ENCODE measurements at places on chromosomes 4 and X.

- no peak for DNase-seq
These were observed 72.5 kb upstream of the EMCN start for GRCh38 chr4:100590325-100590724.

- no peak for DNase-seq
These were observed 110.6 kb upstream of the LIMCH1 start for GRCh38 chr4:41427306-41427882.

- no peak for DNase-seq
These were observed 264.6 kb downstream of the SNCA start for GRCh38 chr4:89572224-89572858.

DNA sequence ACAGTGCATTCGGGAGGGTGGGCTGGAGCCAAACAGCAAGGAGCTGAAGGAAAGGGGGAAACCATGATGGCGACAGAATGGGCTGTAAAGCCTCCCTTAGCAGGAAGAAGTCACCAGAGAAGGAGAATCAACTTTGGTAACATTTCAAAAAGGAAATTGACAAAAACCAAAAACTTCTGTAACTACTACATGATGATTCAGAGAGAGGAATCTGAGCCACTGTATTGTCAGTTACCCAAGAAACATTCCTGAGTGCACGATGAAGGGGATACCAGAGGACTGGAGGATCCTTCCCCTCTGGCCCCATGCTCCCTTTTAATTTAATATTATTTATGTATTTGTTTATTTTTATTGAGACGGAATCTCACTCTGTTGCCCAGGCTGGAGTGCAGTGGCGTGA, 26.3 kb downstream of the PDHA1 start:
- DNase-seq: no peak

DNA sequence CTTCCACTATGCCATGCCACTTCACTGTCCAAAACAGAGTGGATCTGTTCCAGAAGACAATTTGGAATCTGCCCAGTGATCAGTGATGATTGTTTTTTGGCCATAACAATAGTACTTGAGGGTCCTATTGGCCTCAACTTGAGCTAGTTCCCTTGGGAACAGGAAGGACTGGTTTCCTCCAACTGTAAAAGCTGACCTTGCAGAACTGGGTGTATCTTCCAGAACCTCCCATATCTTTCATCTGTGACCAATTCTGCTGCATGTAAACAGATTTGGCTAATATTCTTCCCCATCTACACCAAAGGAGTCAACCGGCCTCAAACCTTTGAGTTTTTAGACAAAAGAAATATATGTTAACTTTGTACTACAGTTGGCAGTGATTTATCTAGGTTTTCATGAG, 165.1 kb upstream of the TRPC5 start:
- no peak for DNase-seq

DNA sequence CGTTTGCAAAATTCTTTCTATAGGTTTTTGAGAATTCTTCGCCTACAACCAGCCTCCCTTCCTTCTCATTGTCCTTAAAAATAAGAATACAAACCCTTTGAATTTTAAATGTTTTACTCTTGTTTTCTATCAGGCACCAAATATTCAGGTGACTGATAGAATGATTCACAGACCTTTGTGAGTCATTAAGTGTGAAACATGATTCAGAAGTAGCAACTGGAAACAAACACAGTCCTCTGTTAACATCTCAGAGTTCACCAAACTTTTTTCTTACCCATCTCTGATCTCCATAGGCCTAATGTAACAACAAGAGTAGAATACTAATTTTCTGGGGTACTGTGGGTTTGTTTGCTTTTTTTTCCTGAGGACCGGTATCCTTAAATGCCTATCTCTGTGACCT, 63.4 kb upstream of the MAB21L2 start:
- DNase-seq: no peak

DNA sequence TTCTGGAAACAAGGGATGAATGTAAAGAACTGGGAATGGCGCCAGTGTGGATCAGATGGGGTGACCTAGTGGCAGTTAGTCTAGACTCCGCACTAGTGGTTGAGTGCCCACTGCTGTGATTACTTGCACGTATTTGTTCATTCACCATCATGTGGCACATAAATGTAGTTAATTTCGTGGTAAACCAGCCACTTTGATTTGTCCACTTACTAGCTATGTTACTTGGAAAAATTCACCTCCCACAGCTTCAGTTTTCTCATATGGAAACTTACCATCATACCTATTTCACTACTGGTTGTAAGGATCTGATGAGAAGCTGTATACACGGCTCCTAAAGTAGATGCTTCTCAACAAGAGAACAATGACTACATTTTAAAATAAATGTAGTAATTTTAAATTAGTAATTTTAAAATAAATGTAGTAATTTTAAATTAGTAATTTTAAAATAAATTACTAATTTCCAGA, 394 bp upstream of the DYNLT3 start:
- no peak for DNase-seq

DNA sequence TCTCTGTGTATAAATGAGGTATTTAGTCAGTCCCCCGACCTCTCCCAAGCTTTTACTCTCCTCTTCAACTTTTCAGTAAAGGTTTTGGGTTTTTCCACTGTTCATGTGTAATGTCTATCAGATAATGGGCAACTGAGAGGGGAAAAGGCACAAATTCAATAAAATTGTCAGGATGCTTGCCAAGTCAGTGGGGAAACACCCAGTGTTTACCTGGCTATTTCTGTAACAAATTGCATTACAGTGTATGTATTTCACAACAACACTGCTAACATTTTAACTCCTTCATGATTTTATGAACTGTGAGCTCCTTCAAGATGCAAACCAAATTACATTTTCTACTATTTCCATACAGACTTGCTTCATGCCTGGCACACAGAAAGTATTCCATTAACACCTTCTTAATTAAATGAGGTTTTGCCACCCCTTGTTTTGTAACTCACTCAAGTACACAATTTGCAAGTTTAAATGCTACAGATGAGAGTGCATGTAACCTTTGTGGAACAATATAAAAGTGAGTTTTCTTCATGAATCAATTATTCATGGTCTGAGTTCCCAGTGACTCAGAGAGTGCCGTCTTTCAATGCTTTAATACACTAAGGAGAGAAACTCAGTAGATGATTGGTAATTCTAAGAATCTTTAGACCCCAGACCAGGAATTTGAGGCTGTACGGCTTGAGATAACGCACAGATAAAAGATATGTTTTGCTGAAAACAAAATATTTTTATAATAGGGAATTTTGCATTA, 149.8 kb upstream of the TLL1 start:
- no peak for DNase-seq

DNA sequence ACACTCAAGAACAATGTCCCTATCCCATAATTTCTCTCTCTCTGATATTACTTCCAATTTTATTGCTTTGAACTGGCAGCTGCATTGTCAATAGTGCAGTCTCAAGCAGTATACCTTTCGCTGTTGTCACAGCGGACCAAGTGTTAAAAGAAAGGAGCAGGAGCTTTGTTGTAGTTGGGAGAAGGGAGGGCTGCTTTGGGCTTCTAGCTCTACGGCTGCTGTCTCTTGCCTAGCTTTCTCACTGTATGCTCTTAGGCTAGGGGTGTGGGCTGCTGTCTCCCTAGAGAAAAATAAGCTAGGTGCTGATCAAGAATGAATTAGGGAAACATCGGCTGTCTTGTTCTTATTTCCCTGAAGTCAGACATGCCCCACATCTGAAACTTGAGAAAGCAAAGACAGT, 52.5 kb downstream of the TRPC5OS start:
- no peak for DNase-seq

GRCh38 chr4:67087897-67088296, 457.4 kb downstream of the CENPC start:
- no peak for DNase-seq

DNA sequence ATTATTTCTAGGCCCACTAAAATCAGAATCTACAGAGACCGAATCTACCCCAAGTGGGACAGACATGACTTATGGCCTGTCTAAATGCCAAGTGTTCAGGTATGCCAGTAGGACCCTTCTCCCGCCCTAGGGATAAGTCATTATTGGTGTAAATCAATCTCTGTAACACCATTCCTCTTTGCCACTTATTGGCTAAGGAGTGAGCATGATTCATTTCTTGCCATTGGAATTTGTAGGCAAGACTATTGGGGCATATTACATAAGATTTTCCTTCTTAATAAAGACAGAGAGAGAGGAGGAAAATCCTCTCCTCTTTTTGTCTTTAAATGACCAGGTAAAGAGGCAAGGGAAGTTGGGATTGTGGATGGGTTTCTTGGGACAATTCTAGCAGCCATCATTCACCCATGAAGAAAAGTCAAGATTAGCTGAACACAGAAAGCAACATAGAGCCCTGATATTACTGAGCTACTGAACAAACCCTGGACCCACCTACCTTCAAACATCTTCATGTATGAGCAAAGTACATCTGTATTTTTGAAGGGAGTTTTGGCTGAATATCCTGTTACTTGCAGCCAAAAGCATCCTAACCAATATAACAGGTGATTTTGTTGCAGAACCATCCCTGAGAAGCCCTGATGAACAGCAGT, 2.6 kb downstream of the SLC9B2 start:
- no peak for DNase-seq

DNA sequence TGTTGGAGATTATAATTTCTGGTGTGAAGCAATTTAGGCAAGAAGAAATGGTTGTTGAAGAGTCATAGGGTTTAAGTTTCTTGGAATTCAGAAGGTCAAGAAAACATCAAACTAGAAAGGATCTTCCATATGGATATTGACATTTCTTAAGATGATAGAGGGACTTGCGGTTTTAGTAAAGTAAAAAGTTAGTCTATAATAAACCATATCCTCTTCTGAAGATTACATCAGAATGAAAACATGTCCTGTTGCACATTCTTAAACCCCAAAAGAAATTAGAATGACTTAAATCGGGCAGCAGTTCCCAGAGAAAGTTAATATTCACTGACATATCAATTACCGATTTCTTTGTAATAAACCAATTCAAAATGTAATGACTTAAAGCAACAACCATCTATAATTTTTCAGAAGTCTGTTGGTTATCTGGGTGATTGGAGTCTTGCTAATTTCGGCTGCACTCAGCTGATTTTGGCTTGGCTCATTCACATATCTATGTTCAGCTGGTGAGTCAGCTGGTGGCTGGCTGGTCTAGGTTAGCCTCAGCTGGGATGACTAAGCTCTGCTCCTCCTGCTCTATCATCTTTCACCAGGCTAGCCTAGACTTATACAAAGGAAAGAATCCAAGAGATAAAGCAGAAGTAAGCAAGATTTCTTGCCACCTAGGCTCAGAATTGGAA, 24.4 kb upstream of the DYNLT3 start:
- no peak for DNase-seq

- DNase-seq: no peak
These were observed 861 bp upstream of the DTHD1 start for GRCh38 chr4:36280555-36280954.

- no peak for DNase-seq
These were observed 33.9 kb downstream of the NBDY start for GRCh38 chrX:56762707-56763555.

GRCh38 chr4:161714022-161714751, 449.6 kb downstream of the FSTL5 start:
- no peak for DNase-seq

DNA sequence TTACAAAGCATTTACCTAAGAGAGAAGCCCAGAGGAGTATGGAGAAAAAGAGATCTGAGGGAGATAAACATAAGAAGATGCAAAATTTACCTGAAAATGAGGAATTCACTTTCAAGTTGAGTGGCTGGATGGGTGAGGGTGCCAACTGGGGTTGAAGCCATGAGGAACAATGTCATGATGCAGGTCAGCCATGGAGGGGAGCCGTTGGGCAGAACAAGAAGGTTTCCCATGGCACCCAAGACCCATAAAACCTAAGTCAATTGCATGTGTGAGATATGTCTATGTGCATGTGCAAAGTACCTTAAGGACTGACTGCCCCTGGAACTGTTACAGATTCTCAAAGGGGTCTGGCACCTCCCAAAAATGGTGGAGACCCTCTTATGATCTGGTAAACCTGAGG, 46.6 kb upstream of the PRRG1 start:
- no peak for DNase-seq

- DNase-seq: no peak
These were observed 280.9 kb upstream of the RPS6KA3 start for GRCh38 chrX:20547611-20548051.

- no peak for DNase-seq
These were observed 146.7 kb upstream of the MAP3K15 start for GRCh38 chrX:19661961-19662360.

DNA sequence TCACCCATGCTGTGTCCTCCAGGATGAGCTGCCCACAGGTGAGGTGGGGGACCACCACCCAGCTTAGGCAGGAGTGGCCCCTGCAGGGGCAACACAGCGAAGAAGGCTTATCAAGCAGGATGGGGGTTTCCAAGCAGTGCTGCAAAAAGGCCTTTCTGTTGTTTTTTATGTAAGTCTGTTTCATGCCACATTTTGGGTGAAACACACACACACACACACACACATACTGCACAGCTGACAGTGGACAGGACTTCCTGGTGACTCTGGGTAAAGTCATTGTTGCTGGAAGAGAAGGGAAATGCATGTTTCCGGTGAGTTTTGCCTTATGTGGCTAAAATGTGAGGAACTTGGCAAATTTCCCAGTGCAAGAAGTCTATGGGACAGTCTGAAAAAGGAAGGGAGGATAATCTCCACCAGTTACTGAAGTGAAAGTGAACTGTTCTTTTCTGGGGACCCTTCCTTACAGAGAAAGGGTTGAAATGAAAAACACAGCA, 119.2 kb downstream of the IRF2 start:
- no peak for DNase-seq

- DNase-seq: no peak
These were observed 32.0 kb upstream of the RPS3A start for GRCh38 chr4:151067316-151067970.

GRCh38 chr4:142129473-142129872, 493.1 kb downstream of the IL15 start:
- no peak for DNase-seq

DNA sequence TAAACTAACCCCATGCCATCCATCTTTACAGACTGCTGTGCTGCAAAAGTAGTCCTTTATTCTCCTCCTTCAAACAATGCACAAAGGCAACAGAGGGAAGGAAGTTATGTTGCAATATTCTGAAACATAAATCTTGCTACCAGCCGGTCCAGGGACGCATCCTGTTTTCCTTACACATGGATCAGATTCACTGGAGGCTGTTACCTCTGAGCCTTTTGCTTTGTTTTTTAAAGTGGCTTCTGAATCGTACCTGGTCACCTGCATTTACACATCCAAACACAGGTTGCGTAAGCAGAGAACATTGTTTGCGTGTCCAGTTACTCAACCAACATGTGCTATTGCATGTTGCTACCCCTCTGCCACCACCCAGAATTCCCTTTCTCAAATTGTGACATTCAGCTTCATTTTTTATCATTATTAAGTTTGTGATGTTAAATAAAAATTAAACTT, 8.8 kb downstream of the PPARGC1A start:
- DNase-seq: no peak

DNA sequence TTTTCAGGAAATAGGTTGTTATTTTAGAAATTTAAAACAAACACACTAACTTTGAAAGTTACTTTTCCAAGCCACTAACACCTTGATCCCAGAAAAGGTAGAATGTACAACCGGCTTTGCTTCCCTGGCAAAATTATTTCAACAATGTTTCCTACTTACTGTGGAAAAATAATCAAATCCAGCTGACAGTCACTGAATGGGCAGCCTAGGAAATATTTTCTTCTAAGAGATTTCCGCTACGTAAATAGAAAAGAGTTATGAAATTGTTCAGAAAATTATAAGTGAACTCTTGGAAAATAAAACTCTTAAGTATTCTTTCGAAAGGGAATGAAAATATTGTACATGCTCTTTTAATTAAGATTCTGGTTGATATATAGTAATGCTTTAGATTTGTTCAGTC, 195.7 kb downstream of the GASK1B start:
- no peak for DNase-seq

Measured in stimulated activated CD8-positive, alpha-beta memory T cell treated with anti-CD3 and anti-CD28 coated beads, Interleukin-4, amount 100 ng/mL, for 1 hour (primary cell).